ENCODE measurements at places on chromosomes 6 and 20.

GRCh38 chr20:35743693-35744491 lies 1.8 kb upstream of the RBM39 start:
- DNase-seq: no peak

- DNase-seq: no peak
Observed at GRCh38 chr20:50587291-50587961, 77.2 kb downstream of the PTPN1 start.

GRCh38 chr20:22929661-22930060 lies 105.5 kb upstream of the SSTR4 start:
- no peak for DNase-seq

- no peak for DNase-seq
Observed at GRCh38 chr20:48236000-48236970, 451.0 kb upstream of the SULF2 start.

GRCh38 chr6:136980070-136980469 lies 58.0 kb downstream of the SLC35D3 start:
- DNase-seq: no peak

GRCh38 chr20:43096931-43097260 lies 92.8 kb downstream of the PTPRT start:
- DNase-seq: no peak

DNA sequence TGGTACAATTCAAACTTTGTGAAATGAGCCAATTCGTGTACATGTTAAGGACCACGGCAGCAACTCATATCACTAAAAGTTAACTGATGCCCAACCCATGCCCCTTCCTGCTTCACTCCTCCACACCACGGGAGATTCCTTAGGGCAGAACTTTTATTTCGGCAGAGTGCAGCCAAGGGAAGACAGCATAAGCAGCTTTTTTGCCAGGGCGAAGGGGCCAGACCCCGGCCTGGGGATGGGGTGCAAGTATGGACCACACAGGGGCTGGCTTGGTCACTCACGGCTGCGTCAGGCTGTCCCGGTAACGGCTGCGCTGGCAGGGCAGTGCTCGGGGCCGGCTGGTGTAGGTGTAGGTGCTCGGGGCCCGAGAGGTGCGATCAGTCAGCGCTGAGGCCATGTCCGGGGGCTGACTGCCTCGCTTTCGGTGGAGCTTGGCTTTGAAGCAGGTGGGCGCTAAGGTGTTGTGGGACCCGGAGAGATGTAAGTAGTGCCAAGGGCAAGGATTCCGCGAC lies 792 bp downstream of the RSPH3 start:
- no peak for DNase-seq

Data from GM10248 (cell line).